Head of caudate nucleus (tissue), 42 donors: ENCODE measurements at places on chromosomes 13 and 19.

DNA sequence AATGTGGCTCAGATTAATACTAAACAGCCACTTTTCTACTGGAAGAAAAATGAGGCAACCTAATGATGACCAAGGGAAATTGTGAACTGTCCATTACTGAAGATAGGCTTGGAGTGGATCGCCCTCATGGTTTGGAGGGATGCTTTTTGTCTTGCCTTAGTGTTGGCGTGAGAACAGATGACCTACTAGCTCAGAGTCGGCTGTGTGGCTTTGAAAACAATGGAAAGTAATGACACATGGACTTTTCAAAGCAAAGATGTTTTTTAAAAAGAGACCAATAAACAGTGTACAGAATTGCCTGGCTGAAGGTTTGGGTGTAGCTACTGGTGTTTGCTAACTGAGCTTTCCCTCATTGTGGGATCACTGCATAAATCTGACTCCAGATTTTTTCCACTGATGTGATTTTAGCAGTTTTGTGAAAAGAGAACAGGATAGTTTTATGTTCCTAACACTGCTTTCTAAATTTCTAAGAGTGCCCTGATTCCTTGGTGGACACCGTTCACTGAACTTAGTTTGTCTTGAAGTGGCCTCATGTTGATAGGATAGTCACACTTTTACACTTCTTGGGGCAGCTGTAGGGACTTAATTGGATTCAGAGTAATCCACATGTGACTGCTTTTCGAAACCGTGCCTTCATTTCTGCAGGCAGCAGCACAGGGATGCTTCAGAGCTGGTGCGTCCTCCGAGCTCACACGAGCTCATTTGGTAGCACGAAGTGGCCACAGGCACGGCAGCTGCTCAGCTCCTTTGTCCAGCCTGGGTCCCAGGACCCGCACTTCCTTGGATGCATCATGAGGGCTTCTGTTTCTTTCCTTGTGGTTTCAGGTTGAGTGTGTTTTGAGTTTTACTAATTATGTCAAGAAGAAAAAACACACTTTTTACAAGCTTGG is 4.3 kb downstream of the CEBPG start:
- no peak for DNase-seq

GRCh38 chr13:112719016-112719415 is 29.2 kb downstream of the ATP11A start:
- DNase-seq, result no peak

DNA sequence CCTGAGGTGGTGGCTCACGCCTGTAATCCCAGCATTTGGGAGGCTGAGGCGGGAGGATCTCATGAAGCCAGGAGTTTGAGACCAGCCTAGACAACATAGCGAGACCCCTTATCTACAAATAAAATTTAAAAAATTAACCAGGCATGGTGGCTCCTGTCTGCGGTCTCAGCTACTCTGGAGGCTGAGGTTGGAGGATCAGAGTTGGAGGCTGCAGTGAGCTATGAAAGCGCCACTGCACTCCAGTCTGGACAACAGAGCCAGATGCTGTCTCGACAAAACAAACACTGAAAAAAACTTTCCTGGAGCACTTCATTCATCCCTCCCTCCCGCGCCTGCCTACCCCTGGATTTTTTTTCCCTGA is 665 bp upstream of the ATG4D start:
- no peak for DNase-seq

- DNase-seq, result no peak
Observed at GRCh38 chr19:28964500-28964899, 248.5 kb downstream of the UQCRFS1 start.

GRCh38 chr19:44912854-44913253 is 1.6 kb upstream of the APOC1 start:
- DNase-seq, result peak; percentile 93

GRCh38 chr19:12766051-12766521 is 9.3 kb downstream of the HOOK2 start:
- peak; percentile 72 for DNase-seq
